ENCODE measurements at places on chromosomes 3 and 15. TPM values are rescaled to one million over a fixed set of nuclear protein-coding genes. Genes with fewer than 3 reads are reported as not detected.

DNA sequence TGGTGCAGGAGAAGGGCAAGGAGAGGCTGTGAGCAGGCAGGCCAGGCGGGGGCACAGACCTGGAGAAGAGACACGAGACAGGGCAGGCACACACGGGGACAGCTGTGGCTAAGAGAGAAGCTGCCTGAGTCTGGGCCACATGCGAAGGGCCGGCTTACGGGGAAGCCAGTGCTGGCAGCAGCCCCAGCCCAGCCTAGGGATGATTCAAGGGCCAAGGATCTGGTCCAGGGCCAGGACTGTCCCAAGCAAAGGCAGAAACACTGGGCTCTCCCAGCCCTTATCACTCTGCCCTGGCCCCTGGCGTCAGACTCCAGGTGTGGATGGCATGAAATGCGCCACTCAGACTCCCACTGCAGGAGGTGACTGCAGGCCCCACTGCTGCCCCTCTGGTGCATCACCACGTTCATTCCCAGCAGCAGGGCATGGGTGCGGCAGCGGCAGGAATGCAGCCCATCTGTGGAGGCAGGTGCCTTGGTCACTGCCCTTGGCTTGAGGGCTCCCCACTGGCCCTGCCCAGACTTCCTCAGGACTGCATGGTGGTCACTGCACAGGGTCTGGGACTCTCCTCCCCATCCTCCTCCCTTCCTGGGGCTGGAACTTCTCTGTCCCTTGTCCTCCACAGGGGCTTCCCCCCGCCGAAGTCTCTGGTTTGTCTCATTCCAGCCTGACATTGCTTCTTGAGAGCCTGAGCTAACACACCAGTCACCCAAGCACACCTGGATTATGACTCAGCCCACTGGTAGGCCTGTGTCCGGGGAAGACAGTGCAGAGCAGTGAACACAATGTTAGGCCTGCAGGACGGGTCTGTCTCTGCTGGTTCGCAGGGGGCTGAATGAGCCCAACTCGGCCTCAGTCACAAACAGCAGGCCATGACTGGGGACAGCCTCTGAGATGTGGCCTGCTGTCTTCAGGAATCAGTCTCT lies 69.3 kb downstream of the TBC1D2B start:
- no peak for DNase-seq

GRCh38 chr3:10074666-10075065 lies 33.4 kb downstream of the FANCD2OS start:
- no peak for DNase-seq

DNA sequence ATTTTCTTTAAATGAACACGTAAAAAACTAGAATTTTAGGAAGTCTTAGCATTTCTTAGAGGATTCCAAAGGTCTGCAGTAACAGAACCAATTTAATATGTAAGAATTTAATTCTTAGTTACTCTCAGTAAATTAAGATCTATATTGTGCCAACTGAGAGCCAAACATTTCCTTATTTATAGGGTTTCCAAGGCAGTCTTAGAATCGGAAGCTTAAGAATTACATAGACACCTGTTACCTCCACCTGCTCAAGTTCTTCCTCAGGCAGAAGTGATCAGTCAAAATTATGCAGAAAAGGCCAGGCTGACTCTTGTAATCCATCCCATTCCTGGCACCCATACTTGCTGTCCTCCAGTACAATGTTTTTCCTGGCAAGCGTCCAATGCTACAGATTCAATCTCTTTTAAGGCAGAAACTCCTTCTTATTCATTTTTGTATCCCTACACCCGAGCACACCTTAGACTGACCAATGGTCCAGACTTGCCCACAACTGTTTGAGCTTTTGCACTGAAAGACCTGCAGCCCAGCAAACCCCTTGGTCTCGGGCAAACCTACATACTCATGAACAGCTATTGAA lies 64.3 kb downstream of the NCEH1 start:
- no peak for DNase-seq

- no peak for DNase-seq
These were observed 139.6 kb downstream of the TMCO5A start for GRCh38 chr15:38074029-38074428.

- no peak for DNase-seq
These were observed 446.1 kb upstream of the RARB start for GRCh38 chr3:24981924-24982323.

- peak; percentile 75 for DNase-seq
These were observed 817 bp downstream of the CLK3 start for GRCh38 chr15:74616366-74616939.

DNA sequence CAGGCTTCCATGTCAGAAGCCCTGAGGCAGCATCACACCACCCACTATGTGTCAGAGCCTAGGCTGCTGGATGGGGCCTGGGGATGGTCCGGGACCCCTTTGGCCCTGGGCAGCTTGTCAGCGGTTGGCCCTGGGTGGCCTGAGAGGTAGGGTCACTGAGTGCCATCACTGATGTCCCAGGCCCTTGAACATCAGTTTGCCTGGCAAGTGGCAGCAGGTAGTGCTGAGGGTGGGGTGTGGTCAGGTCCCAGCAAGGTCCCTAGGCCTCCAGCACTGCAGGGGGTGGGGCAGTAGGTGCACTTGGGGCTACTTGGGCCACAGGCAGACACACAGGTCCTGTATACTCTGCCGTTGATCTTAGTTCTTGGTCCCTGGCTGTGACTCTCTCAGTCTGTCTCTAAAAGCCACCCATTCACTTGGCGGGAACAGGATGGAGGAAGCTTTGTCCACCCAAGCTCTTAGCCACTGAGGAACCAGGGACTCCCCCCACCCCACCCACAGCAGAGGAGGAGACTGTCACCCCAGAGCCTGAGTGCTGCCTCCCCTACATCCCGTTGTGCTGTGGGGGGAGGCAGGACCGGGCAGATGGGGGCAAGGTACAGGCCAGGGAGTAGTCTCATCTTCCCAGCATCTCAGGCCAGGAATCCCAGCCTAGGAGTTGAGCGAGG lies 5.8 kb downstream of the GNAI2 start:
- DNase-seq, result peak; percentile 43

DNA sequence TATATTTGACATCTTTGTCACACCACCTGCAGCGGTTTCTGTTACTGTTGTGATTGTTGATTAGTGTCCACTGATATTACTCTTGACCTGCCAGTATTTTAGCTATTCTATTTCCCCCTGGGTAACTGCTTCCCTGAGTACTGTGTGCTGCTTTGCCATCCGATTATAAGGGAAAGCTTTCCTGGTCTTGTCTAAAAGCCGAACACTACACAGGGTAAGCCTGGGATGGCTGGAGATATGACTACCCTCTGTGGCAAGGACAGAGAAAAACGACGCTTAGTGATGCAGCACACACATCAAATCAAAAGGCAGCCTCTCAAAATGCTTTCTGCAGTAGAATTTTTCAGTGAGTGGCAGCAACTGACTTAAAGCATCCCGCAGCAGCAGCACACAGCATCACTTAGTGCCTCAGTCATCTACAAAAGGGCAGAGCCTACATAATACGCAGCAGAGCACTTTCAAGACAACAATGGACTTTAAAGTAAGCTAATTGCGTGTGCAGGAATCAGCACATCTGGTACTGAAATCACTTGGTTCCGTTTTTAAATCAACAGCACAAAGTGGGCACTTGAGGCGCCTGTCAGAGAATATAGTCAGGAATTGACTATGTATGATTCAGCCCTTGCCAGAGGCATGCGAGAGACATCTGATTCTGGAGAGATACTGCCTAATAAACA lies 656.3 kb upstream of the TGFBR2 start:
- DNase-seq, result no peak

DNA sequence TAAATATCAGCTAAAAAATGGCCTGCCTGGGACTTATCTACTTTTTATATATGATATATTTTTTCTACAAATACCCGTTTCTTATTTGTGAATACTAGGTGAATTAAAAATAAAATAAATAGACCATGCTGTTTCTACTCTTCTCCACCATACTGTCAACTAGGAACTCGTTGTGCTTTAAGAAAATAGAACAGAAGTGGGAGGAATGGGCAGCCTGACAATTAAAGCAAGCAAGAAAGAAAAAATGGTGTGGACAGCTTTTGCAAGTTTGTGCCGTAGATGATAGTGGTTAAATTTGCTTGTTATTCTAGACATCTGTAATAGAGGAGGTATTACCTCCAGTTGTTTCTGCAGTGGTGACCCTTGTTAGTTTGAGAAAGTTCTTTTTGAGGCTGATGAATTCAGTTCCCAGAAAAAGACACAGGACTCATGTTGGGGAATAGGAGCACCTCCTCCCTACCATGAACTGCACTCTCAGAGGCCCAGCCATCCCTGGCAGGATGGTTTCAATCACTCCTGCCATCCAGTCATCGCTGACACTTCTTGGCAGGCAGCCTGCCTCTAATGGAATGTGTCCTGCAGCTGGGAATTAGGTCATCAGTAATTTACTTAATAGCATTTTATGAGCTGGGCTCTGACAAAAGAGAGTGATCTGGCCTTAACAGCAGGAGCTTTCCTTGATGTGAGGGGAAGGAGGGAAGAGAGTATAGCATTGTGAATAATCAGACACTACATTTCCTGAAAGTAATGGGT lies 105.0 kb upstream of the GAP43 start:
- DNase-seq, result no peak

- DNase-seq, result no peak
These were observed 38.0 kb upstream of the PTPN23 start for GRCh38 chr3:47342812-47343211.

DNA sequence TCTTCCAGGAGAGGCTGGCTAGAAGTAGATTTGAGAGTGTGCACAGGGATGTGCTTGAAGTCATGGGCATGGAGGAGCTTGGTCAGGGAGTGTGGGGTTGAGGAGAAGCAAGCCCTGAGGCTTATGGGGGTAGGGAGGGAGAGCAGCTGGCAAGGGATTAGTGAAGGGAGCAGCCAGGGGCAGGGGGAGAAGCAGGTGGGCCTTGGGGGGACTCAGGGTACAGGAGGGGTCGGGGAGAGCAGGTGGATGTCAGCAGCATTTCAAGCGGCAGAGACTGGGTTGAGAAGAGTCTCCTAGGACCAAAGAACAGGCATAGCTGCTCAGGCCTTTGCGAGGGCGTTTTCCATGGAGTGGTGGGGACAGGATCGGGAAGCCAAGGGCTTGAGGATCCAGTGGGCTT lies 3.4 kb upstream of the LMAN1L start:
- no peak for DNase-seq

DNA sequence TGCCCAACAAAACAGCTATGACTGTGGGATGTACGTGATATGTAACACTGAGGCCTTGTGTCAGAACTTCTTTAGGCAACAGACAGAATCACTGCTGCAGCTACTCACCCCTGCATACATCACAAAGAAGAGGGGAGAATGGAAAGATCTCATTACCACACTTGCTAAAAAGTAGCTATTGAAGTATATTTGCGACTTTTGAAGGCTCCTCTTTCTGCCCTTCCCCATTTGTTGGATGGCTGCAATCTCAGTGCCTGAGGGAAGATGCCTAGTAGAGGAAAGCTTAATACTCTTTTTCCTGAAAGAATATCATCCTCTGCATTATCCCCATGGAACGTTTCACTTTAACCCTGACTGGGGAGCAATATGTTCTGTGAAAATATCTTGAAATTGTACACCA lies 21.9 kb downstream of the SENP8 start:
- no peak for DNase-seq

- peak; percentile 36 for DNase-seq
These were observed 84.8 kb downstream of the SMAD3 start for GRCh38 chr15:67150023-67150860.

MINAR1 gene
- 0.57 TPM for total RNA-seq

DYNLT2B gene
- total RNA-seq, result 21.1 TPM

RASGRP1 gene
- 161 TPM for total RNA-seq

SKOR1 gene
- total RNA-seq, result 0.32 TPM

C3orf70 gene
- 0.13 TPM for total RNA-seq

CDHR4 gene
- not detected for total RNA-seq

CYP8B1 gene
- total RNA-seq, result not detected

OR5K3 gene
- total RNA-seq, result not detected

RBP2 gene
- not detected for total RNA-seq
